ENCODE measurements at places on chromosomes 5 and 9.

DNA sequence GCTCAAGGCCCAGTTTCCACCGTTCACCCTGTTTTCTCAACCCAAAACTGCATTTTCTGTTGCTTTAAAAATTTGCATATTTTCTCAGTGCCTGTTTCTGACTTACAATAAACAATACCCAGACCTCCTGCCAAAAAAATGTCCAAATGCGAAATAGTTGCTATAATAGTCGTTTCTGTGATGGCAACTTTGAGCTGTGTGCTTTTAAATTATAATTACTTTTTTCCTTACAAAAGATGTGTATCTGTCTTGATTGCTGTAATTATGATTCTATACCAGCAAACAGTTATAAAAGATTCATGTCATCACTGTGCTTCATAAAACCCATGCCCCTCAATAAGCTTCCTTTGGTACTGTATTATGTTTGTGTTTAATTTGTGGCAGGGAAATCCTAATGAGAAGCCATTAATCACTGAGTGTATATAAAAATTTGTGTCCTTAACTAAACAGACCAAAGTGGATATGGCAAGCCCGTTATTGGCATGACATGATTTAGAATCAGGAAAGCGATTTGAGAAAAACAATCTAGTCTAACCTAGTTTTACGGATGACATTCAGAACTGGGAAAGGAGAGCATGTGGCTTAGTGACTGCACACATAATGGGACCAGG, 5.4 kb upstream of the SLC1A3 start:
- DNase-seq = no peak

- no peak for DNase-seq
These were observed 146.4 kb downstream of the FGF10 start for GRCh38 chr5:44242791-44243190.

DNA sequence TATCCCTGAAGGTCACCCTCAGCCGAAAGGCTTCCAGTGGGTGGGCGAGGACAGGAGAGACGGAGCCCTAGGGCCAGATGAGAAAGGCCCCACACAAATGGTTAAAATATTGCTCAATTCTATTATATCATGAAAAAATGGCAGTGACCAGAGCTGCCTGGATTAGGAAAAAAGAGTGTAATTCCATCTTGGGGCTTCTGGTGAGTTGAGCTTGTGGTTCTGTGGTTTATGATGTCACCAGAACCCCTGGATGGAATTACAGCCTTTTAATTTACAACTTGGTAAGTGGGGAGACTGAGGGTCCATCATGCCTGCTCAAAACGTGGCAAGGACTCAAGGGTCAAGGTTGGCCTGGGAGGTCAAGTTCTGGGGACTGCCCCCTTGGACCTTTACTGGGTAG, 55.5 kb upstream of the STC2 start:
- no peak for DNase-seq

- no peak for DNase-seq
These were observed 367.9 kb upstream of the GRAMD2B start for GRCh38 chr5:126055348-126055729.

GRCh38 chr5:30239331-30240022, 954.0 kb upstream of the CDH6 start:
- DNase-seq = no peak

- no peak for DNase-seq
These were observed 80.3 kb upstream of the EQTN start for GRCh38 chr9:27377147-27377807.

- no peak for DNase-seq
These were observed 1458.8 kb upstream of the ACO1 start for GRCh38 chr9:30925635-30926034.
